ENCODE measurements at places on chromosomes 5 and 9.

- DNase-seq, result no peak
Measured at GRCh38 chr9:37033682-37034304, at the start of gene PAX5. Gene PAX5, minus strand, starts transcription at chr9:37034268. Its CDS starts 237 bp downstream, at chr9:37034031.

GRCh38 chr5:159210210-159210661 is 883 bp upstream of the RNF145 start:
- DNase-seq, result no peak

DNA sequence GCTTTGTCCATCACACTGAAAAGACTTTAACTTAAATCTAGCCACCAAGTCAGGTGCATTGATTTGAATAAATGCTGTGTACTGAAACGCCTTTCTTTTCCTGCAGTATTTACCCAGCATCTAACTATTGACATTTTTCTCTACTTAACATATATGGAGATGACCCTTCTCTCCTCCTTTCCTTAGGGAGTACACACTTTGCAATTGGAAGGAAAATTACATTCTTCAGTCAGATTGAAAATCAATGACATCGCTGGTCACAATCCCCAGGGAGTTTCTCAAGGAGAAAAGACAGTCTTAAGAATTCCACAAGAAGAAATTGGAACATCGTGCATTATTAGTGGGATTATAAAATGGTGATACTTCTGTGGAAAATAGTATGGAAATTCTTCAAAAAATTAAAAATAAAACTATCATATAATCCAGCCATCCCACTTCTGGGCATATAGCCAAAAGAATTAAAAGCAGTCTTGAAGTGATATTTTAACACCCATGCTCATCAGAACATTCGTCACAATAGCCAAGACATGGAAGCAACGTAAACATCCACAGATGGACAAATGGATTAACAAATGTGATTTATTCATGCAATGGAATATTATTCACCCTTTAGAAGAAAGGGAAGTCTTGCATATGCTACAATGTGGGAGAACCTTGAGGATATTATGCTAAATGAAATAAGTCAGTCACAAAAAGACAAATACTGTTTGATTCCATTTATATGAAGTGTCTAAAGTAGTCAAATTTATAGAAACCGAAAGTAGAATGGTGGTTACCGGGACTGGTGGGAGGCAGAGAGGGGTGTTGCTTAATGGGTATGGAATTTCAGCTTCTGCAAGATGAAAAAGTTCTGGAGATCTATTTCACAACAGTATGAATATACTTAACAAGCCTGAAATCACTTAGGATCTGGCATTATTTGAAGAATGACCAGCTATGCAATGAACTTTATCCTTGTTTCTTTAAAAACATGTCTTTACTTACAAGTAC is 14.3 kb upstream of the FREM1 start:
- no peak for DNase-seq

GRCh38 chr5:110951373-110951791 is 120.1 kb upstream of the TSLP start:
- DNase-seq, result no peak

- no peak for DNase-seq
Measured at GRCh38 chr5:82164977-82165713, 113.0 kb downstream of the RPS23 start.

DNA sequence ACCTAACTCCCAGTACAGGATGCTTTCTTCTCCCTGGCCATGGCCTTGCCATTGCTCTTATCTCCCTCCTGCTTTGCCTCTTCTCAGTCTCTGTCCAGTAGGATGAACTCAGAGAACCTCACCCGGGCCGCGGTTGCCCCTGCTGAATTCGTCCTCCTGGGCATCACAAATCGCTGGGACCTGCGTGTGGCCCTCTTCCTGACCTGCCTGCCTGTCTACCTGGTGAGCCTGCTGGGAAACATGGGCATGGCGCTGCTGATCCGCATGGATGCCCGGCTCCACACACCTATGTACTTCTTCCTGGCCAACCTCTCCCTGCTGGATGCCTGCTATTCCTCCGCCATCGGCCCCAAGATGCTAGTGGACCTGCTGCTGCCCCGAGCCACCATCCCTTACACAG is at the start of gene OR5C1:
Gene OR5C1 (plus strand): TSS at position 103 of the 400 bp plus-strand sequence. CDS start 0 bp downstream, at position 103.
- DNase-seq, result no peak

- DNase-seq, result no peak
Measured at GRCh38 chr5:452978-453710, 10.2 kb downstream of the EXOC3 start.

GRCh38 chr5:40446910-40447309 is 232.8 kb upstream of the PTGER4 start:
- no peak for DNase-seq

DNA sequence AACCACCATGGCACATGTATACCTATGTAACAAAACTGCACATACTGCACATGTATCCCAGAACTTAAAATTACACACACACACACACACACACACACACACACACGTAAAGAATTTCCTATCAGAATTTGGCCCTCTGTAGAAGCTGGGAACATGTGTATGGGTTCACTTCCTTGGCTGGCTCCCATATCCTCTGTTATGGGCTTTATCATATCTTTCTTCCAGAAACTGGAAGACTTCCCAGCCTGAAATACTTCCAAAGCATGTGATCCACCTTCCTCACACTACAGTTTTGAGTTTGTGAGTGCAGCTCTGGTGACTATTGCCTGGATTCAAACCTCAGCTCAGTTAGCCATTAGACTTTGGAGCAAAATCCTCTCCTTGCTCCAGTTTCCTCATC is 78.6 kb upstream of the GDNF start:
- DNase-seq, result no peak

DNA sequence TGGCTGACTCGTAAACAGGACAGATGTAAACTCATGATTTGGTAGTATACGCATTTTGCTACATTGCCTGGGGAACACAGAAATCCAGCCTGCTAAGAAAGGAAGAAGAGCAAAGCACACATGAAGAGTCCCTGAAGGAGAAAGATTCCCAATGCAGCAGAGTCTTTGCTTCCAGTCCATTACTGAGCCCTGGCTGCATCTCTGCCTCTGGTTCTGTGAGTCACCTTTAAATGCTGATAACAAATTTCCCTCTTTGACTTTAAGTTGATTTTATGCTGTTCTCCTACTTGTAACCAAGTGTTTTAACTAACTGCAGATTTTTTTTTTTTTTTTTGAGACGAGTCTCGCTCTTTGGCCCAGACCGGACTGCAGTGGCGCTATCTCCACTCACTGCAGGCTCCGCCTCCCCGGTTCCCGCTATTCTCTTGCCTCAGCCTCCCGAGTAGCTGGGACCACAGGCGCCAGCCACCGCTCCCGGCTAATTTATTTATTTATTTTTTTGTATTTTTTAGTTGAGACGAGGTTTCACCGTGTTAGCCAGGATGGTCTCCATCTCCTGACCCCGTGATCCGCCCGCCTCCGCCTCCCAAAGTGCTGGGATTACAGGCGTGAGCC is 8.5 kb upstream of the PRXL2C start:
- DNase-seq, result no peak

- no peak for DNase-seq
Measured at GRCh38 chr9:94773655-94774054, 47.2 kb downstream of the AOPEP start.

DNA sequence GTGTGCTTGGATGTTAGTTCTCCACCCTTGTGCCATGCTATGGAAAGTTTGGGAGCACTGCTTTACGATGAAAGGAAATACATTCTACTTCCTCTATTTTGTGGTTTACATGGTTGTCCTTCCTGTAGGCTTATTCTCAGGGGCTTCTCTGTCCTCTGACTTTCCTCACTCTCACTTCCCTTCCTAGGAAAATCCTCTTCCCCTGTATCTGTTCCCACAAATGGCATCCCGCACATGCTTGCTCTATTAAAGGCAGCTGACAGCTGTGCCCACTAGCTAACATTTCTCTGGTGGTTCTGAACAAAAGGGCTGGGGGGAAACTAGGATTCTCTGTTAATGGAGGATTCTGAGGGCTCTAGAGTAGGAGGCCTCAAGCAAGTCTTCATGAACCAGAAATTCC is 52.4 kb downstream of the FAM170A start:
- DNase-seq, result no peak

GRCh38 chr5:58362135-58362534 is 97.8 kb downstream of the PLK2 start:
- no peak for DNase-seq

- DNase-seq, result no peak
Measured at GRCh38 chr9:77872863-77873262, 158.7 kb downstream of the GNAQ start.

GRCh38 chr5:154221371-154221896 is 30.9 kb downstream of the GALNT10 start:
- DNase-seq, result no peak

GRCh38 chr9:90095682-90096081 is 490.9 kb downstream of the GADD45G start:
- no peak for DNase-seq

DNA sequence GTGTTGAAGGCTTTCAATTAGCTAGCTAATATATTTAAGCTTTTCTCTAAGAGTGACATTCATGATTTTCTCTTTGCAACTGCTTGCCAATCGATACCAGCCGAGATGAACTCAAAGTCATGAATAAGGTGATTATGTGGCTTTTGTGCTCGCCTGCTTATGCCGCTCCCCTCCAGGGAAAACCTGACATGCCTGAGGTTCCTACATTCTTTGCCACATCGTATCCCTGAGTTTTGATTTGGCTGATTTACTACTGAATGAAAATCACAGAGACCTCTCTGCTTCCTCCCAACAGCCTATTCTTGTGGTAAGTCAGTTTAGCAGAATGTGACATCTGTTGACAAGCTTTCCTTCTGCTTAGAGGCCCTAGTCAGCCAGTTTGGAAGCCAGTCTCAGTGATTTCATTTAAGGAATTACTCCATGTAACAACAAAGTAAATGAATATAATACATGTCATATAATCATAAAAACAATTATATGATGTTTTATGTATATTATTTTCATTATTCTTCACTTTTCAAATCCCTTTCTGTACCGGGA is 513.4 kb downstream of the CSNK1G3 start:
- no peak for DNase-seq

DNA sequence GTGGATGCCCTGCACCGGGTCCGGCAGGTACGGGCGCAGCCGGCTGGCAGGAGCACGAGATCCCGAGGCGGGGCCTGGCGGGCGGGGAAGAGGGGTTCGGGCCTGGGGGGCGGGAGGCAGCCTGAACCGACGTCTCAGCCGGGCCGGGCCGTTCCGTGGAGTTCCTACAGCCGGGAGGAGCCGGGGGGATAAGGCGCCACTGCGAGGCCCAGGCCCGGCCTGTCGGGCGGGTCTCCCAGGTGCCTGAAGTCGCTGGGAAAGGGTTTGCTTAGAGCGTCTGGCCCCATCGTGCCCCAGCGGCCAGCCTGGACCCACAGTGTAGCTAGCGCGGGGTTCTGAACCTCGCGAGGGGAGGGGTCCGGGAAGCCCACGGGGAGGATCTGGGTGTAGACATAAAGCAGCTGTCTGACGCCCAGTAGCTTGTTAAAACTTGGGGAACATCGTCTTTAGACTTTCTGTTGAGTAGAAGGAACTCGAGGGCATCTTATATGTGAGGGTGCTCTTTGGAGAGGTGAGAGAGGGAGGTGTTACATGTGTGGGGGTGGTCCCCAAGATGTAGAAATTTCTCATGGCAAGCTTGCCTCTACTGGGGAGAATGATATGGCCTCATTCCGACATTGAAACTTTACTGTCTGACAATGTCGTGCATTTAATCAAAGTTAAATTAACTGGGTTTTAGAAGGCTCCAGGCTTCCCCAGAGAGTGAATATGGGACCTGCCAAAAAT is 524 bp downstream of the FUBP3 start:
- no peak for DNase-seq

Data from putamen (tissue), 1 donor.